Prostate gland (tissue), 2 donors: ENCODE measurements at places on chromosomes 7 and 10. TPM values are rescaled to one million over a fixed set of nuclear protein-coding genes. Genes with fewer than 3 reads are reported as not detected.

GRCh38 chr7:31853380-31853779 lies 166.4 kb downstream of the PPP1R17 start:
- no peaks in the 10 kb centered on the region for H3K36me3 ChIP-seq
- no peaks in the 10 kb centered on the region for H3K27me3 ChIP-seq
- H3K27ac ChIP-seq = no peak overlapping the region
- no peak for DNase-seq
- no peaks in the 10 kb centered on the region for H3K4me1 ChIP-seq
- H3K4me3 ChIP-seq = no peak overlapping the region

ZNF487 gene
- 6.6 TPM for total RNA-seq

GRCh38 chr7:121267612-121268011 lies 61.2 kb upstream of the WNT16 start:
- no peak for DNase-seq
- no peak overlapping the region for H3K27ac ChIP-seq
- H3K36me3 ChIP-seq = no peaks in the 10 kb centered on the region
- no peaks in the 10 kb centered on the region for H3K4me1 ChIP-seq

DNA sequence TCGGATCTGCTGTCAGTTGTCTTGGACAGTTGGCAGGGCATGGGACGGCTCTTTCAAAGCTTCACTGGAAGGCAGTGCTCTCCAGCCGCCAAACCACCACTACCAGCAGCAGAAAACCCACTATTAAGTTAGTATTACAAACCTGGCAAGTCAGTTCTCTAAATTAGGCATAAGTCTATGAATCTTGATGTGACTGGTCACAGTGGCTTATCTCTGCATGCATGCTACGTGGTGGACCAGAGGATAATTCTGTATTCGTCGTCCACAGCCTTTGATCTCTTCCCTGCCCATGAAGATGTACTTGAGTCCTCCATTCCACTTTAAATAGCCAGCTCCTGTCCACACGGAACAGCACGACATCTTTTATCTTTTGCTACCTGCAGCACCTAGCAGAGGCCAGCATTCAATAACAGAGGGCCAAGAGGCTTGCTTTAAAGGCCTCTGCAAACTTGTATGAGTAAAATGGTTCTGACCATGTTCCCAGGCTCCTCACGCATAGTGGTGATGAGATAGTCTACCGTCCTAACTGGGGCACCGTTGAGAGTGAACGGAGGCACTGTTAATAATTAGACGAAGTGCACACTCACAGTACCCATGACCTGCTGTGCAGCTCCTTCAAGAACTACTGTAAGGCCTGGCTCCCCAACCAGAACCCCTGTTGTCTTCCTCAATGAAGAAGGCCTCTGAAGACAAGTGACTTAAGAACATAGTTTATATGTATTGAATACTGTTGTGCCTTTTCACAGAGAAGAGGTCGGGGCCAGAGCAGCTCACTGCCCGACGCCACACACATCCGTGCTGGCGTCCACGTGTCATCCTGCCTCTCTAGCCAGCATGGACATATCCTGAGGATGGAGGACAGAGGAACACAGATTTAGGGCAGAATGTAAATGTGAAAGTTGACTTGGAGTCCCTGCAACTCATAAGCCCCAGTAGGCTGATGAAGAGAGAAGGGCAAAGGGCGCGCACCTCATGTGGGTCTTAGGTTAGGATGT lies 1.0 kb downstream of the GPR146 start:
- peak overlapping the region; percentile 94 for H3K27ac ChIP-seq
- no peaks in the 10 kb centered on the region for H3K27me3 ChIP-seq
- no peak for DNase-seq
- H3K36me3 ChIP-seq = no peaks in the 10 kb centered on the region
- peak overlapping the region; percentile 63 for H3K4me3 ChIP-seq

DNA sequence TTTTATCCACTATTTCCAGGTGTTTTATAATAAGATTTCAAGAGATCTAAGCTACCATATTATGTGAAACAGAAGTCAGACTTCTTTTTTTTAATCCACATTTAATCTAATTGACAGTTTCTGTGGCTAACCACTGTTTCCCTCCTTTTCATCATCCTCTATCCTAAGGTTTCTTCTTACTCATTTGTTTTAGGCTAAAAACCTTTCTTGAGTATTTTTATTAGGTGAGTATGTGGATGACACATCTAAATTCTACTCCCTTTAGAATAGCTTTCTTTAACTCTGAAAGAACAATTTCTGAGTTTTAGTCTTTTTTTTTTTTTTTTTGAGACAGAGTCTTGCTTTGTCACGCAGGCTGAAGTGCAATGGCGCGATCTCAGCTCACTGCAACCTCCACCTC lies 62.7 kb downstream of the NPY start:
- H3K27ac ChIP-seq = no peak overlapping the region
- no peaks in the 10 kb centered on the region for H3K36me3 ChIP-seq
- DNase-seq = no peak

- DNase-seq = no peak
- H3K36me3 ChIP-seq = no peaks in the 10 kb centered on the region
- no peak overlapping the region for H3K4me3 ChIP-seq
- H3K4me1 ChIP-seq = no peaks in the 10 kb centered on the region
- H3K27me3 ChIP-seq = no peaks in the 10 kb centered on the region
- H3K27ac ChIP-seq = no peak overlapping the region
These were observed 60.3 kb upstream of the FOXP2 start for GRCh38 chr7:114354306-114354705.

- H3K27ac ChIP-seq = no peak overlapping the region
- no peaks in the 10 kb centered on the region for H3K27me3 ChIP-seq
- no peaks in the 10 kb centered on the region for H3K4me1 ChIP-seq
- no peak for DNase-seq
These were observed 100.9 kb downstream of the MAD1L1 start for GRCh38 chr7:2131800-2132199.

DNA sequence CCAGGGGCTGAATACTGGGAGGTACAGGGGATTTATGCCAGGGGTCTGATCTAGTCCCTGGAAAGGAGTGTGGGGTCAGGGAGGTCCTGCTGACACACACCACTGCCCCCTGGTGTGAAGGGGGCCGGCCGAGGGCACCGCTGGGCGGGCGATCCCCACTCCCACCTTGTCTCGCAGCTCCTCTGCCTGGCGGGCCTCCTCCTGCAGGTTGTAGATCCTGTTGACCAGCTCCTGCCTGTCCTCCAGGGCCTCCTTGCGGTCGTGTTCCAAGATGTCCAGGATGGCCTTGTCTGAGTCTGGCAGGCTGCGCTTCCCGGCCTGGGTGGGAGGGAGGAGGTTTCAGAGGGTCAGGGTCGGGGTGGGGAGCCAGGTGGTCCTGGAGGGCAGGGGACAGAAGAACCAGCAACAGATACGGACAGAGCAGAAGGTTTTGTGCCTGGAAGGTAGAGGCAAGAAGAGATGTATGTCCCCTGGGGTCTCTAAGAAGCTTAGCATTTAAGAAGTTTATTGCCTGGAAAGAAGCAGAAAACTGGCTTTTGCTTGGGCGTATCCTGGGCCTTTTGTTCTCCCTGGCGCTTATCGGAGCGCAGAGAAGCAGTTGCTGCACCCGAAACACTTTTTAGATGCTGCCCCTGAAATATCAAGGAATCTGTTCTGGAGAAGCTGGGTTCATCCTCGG lies 94.5 kb upstream of the GNA12 start:
- no peaks in the 10 kb centered on the region for H3K36me3 ChIP-seq
- H3K4me3 ChIP-seq = no peak overlapping the region
- H3K27me3 ChIP-seq = no peaks in the 10 kb centered on the region
- no peak for DNase-seq

- no peaks in the 10 kb centered on the region for H3K36me3 ChIP-seq
- no peaks in the 10 kb centered on the region for H3K4me1 ChIP-seq
- no peaks in the 10 kb centered on the region for H3K27me3 ChIP-seq
- no peak for DNase-seq
- no peak overlapping the region for H3K4me3 ChIP-seq
These were observed 140.6 kb upstream of the KMT2E start for GRCh38 chr7:104873401-104873800.

FOXP2 gene
- 5.6 TPM for total RNA-seq

DNA sequence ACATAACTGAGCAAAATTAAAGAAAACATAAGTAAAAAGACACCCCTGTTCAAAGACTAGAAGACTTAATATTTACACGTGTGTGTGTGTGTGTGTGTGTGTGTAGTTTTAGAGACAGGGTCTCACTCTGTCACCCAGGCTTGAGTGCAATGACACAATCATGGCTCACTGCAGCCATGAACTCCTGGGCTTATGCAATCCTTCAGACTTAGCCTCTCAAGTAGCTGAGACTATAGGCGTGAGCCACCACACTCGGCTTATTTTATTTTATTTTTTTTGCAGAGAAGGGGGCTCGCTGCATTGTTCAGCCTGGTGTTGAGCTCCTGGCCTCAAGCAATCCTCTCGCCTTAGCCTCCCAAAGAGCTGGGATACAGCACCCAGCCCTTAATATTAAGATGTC lies 90.3 kb downstream of the JMJD1C start:
- H3K36me3 ChIP-seq = no peaks in the 10 kb centered on the region
- DNase-seq = no peak
- no peaks in the 10 kb centered on the region for H3K27me3 ChIP-seq
- H3K4me3 ChIP-seq = no peak overlapping the region
- no peaks in the 10 kb centered on the region for H3K4me1 ChIP-seq

PRKRIP1 gene
- total RNA-seq = 50.1 TPM

NANOS1 gene
- total RNA-seq = 4.3 TPM

DNA sequence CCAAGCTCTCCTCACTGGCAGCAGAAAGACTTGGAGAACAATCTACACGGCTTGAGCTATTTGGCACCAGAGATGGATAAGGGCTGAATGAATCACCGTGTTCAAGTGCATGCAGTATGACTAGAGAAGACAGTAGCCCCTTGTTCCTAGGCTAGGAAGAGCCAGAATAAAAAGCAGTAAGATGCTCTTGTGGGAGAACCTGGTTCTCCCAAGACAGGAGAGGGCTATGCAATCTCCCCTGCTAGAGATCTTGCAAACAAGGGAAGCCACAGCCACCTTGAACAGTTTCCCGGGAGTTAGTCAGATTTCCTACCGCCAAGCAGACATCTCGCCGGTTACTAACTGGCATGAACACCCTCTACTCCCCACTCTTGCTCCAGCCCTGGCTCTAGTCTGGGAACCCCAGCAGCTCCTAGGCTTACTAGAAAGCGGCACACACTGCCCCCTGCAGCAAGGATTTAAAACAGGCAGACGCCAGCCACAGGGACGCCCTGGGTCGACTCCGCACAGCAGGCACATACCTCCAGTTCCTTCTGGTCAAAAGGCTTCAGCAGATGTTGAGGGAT lies 107.3 kb downstream of the SMURF1 start:
- peaks cover 6% of the 10 kb centered on the region for H3K4me1 ChIP-seq
- H3K27ac ChIP-seq = no peak overlapping the region
- H3K27me3 ChIP-seq = no peaks in the 10 kb centered on the region
- no peak overlapping the region for H3K4me3 ChIP-seq
- H3K36me3 ChIP-seq = peaks cover 41% of the 10 kb centered on the region
- DNase-seq = no peak

CDK14 gene
- total RNA-seq = 13.7 TPM

DNA sequence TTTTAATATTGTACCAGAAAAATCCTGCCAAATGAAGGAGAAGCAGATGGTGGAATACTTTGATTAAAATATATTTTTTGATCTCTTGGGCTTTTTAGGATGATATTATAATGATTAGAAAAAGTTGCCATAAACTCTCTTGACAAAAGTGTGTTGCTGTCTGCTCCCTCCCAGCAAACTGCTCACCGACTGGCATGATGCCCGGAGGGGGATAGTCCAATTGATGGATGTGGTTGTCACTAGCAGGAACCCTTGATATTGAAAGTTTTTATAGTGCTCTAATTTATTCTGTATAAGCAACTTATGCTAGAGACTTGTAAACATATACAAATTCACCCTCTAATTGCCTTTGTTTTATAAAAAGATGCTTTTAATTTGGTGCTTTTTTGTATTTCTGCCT lies 114.0 kb downstream of the DNAH11 start:
- no peaks in the 10 kb centered on the region for H3K4me1 ChIP-seq
- no peaks in the 10 kb centered on the region for H3K27me3 ChIP-seq
- DNase-seq = no peak
- no peak overlapping the region for H3K27ac ChIP-seq

- no peak overlapping the region for H3K27ac ChIP-seq
- H3K36me3 ChIP-seq = no peaks in the 10 kb centered on the region
- no peak for DNase-seq
- peaks cover 12% of the 10 kb centered on the region for H3K27me3 ChIP-seq
- no peaks in the 10 kb centered on the region for H3K4me1 ChIP-seq
These were observed 254.0 kb upstream of the PPP2R2D start for GRCh38 chr10:131646551-131647525.

GRCh38 chr7:153324094-153324493 lies 564.5 kb downstream of the ACTR3B start:
- no peaks in the 10 kb centered on the region for H3K27me3 ChIP-seq
- DNase-seq = no peak
- no peaks in the 10 kb centered on the region for H3K36me3 ChIP-seq
- H3K27ac ChIP-seq = no peak overlapping the region
- no peak overlapping the region for H3K4me3 ChIP-seq

UPK3B gene
- total RNA-seq = 6.6 TPM

DNA sequence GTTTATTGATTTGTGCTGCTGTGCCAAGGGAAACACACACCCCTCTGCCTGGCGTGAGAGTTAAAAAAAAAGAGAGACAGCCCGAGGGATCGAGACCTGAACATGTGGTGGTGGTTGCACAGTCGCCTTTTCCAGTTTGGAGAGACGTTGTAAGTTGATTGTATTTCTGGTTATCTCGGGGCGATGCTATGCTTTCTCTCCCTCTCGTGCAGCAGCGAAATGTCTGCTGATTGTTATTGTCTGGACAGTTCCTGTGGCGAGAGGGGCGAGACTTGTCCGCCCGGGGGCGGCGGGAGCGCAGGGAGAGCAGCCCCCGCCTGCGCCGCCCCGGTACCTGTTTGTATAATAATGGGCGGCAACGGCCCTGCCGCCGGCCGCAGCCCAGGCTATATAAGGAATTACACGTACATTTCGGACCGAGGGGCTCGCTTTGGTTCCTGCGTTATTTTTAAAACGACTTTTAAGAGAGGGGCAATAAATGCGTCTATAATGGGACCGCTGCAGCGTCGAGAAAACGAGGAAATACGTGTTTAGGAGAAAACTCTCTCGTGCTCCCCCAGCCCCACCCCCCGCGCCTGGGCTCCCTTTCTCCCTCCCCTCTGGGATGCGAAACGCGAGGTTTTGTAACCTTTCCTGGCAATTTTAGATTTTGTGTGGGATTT lies 1.7 kb downstream of the ZEB1 start:
- no peaks in the 10 kb centered on the region for H3K4me1 ChIP-seq
- H3K4me3 ChIP-seq = peak overlapping the region; percentile 60
- H3K36me3 ChIP-seq = no peaks in the 10 kb centered on the region
- H3K27ac ChIP-seq = peak overlapping the region; percentile 85
- DNase-seq = no peak

DNA sequence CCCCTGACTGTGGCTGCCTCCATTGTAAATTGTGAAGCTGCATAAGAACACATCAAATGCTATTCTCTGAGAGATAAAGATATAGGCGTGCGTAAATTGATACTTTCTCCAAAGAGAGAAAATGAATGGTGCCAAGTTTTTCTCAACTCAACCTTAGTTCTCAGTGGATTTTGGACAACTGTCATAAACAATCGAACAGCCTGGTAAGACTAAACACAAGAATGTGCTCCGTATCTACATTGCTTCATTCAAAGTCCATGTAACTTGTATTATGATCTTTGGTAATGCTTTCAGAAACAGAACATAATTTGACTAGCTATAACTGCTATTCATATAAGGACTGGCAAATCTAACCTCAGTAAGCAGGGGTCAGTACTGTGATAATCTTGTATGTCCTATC lies 429.1 kb downstream of the SEMA3D start:
- H3K4me1 ChIP-seq = no peaks in the 10 kb centered on the region
- H3K27ac ChIP-seq = no peak overlapping the region
